Activated T-helper 1 cell treated with Interleukin-2 at 50 U/mL for 16 hours (primary cell): ENCODE measurements at places on chromosomes 3 and 15.

DNA sequence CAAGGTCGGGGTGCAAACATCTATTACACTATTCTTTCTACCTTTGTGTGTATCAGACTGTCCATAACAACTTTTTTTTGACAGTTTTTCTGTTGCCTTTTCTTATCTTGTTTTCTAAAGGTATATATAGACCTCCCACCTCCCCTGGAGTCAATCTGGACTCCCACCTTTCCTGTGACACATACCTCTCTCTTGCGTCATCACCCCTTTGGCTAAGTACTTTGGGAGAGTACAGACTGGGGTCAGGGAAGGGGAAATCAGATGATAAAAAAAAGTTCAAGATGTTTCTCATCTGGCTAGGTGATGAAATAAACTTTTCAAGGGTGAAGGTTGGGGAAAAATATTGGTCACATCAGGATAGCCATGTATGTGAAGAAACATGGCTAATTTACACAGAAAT is 17.2 kb downstream of the TSPAN3 start:
- no peak for DNase-seq

DNA sequence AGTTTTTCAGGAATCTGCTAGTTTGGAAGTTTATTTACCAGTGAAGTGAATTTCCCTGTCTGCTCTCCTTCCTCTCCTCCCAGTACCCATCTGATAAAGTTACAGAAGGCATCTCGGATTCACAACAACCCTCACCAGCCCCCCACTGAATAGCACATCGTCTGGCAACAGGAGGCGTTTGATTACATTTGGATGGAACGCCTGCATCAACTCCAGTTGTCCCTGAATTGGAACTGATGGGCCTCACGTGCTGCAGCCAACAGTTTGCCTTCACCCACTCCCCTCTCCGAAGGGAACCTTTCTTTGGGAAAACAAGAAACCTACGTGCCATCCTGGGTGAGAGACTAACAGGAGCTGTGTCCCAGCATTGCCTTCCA is 59.5 kb upstream of the BCL6 start:
- DNase-seq: no peak

- no peak for DNase-seq
Measured at GRCh38 chr15:55915221-55915620, 78.2 kb downstream of the NEDD4 start.

DNA sequence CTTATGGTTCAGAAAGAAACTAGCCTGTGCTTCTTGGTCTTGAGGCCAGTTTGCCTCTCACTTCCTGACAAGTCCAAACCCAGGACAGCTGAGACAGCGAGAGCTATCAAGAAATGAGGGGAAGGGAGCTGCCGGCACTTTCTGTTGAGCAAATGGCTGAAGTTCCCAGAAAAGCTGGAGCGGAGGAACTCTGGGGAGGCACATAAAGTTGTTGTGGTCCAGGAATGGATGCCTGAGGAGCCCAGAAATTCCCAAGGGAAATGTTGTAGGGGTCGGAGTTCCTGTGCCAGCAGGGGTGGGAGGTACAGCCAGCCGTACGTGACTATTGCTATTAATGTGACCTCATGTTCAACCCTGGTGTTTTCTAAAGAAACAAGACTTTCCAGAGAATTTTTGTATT is 98.8 kb upstream of the TNFAIP8L3 start:
- DNase-seq: no peak

- DNase-seq: no peak
Measured at GRCh38 chr3:106349191-106349881, 480.5 kb upstream of the CBLB start.

GRCh38 chr3:169992156-169992555 is 25.5 kb downstream of the SEC62 start:
- no peak for DNase-seq

- no peak for DNase-seq
Measured at GRCh38 chr15:69784798-69785566, 312.7 kb downstream of the TLE3 start.

DNA sequence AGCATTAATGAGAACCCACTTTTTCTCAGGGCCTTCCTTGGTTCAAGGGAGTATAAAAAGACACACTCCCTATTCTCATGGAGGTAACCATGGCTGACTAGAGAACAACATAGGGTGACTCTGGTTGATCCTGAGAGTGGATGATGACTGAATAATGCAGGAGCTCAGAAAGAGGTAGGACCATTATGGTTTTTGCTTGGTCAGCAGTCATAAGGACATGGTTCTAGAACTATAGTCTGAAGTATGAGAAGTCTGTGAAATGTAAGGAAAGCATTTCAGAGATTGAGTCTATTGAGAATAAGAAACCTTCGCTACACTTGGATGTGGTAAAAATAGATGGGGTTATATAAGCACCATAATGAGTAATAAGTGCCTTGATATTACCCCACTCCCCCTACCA is 184.1 kb upstream of the GPR149 start:
- no peak for DNase-seq

- no peak for DNase-seq
Measured at GRCh38 chr15:80199366-80199765, 46.6 kb downstream of the FAH start.

DNA sequence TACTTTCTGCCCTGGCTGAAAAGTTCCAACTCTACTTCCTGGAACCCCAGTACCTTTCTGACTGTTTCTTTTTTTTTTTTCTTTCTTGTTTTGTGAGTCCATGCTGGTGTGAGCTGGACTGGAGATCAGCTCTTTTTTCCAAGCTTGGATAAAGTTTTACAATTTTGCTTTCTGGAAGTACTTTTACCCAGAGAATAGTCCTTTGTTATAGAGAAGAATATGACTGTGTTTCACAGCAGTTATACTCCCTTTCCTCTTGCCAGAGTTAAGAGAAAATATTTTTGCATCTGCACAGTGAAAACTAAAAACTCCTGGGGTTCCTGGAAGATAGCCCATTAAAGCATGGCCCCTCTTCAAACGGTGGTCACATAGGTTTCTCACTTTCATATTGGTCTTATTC is 1100.6 kb downstream of the OTOL1 start:
- DNase-seq: no peak

DNA sequence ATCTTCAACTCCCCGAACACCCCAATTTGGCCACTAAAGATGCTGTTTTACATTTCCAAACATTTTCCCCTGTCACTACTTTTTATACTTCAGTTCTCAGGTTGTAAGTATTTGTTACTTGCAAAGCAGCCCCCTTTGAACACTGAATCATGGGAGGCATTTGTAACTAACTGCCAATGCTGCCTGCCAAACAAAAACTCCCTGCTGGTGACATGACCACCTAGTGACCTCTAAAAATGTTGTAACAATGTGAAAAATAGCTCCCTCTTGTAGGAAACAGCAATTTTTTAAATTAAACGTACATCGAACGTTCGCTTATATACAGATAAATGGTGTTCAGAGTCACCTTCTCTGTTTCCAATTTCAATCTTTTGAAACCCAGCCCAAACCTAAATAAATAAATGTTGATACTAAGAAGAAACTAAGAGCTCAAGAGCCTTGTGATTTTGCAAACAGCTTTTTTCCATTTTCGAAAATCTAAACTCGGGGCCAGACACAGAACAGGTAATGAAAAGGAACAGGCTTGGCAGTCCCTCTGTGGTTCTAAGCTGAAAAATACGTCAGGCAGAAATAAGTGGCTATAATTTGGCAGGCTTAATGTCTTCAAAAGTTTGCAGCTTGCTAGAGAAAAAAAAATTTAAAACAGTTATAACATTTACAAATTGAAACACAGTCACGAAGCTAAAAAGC is 268.6 kb upstream of the WNT5A start:
- DNase-seq: no peak

GRCh38 chr3:15470849-15471248 is 43.5 kb downstream of the EAF1 start:
- DNase-seq: no peak

GRCh38 chr3:10350324-10350985 is 29.5 kb upstream of the SEC13 start:
- DNase-seq: no peak

- DNase-seq: no peak
Measured at GRCh38 chr3:41434781-41435180, 235.5 kb downstream of the CTNNB1 start.

DNA sequence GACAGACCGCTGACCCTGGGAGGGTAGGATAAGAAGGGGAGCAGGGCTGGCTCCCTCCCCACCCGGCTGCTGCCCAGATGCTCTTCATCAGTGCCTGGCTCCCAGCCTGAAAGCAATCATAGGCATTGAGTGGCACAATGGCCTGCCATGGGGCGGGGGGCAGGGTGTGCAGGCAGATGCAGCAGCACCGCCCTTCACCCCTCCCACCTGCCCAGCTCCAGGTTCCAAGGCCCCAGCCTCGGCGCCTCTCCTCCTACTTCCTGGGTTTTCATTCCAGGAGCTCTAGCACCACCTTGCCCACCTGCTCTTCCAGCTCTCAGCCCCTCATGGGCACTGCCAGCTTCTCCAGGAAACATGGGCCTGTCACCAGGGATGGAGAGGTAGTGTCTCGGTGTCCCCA is 101.7 kb downstream of the MEGF11 start:
- no peak for DNase-seq

- DNase-seq: no peak
Measured at GRCh38 chr3:107235193-107235927, 141.9 kb upstream of the CCDC54 start.

- DNase-seq: no peak
Measured at GRCh38 chr3:184765730-184766074, 46.3 kb upstream of the VPS8 start.

- DNase-seq: no peak
Measured at GRCh38 chr3:104234442-104235194, 1132.1 kb upstream of the ALCAM start.

DNA sequence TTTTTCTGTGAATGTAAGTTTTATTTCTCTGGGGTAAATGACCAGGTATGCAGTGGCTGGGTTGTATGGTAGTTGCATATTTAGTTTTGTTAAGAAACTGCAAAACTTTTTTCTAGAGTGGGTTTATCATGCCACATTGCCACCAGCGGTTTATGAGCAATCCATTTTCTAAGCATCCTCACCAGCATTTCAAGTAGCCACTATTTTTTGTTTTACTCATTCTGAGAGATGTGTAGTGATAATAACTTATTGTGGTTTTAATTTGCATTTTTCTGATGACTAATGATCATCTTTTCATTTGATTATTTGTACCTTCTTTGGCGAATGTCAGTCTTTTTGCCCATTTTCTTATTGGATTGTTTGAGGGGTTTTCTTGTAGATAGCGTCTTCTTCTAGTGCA is 56.2 kb downstream of the SPRED1 start:
- DNase-seq: no peak

GRCh38 chr15:98163319-98164045 is 203.0 kb downstream of the ARRDC4 start:
- DNase-seq: no peak

GRCh38 chr3:141413391-141413790 is 45.1 kb downstream of the ZBTB38 start:
- DNase-seq: no peak

GRCh38 chr3:94070341-94070911 is 7.6 kb downstream of the NSUN3 start:
- no peak for DNase-seq

DNA sequence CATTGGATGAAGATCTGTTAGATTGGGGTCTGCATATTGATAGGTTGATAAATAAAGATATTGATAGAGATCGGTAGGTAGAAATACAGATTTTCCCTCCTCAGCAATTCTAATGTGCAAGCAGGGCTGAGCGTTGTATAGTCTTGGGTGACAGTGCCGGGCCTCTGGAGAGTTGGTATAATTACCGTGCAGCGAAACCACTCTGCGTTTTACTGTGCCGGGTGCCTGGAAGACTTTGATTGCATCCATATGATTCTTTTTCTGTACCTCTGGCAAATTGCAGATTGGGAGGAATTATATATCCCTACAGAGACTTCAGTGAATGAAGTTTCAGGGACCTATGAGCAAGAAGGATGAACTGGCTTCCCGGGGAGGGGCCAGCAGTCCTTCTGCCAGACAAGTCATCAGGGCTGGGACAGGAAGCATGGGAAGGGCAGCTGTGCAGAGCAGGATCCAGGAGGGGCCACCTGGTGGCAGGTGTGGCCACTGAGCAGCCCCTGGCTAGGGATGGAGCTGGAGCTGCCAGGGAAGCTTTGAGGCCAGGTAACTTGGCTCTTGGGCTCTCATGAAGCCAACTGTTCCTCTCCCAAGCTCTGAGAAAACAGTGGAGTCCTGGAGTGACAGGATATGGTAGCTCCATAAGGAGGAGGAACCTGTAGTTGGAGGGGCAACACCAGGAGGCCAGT is 132.5 kb downstream of the APBA2 start:
- DNase-seq: no peak

DNA sequence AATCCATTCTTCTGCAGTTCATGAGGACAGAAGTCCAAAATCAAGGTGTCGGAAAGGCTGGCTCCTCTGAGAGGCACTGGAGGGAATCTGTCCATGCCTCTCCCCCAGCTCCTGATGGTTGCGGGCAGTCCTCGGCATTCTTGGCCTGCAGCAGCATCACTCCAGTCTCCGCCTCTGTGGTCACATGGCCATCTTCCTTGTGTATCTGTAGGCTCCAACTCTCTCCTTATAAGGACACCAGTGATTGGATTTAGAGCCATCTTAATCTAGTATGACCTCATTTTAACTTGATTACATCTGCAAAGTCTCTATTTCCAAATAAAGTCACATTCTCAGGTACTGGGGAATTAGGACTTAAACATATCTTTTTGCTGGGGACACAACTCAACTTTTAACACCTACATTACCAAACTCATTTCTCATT is 56.0 kb upstream of the FLNB start:
- DNase-seq: no peak

GRCh38 chr3:14358426-14359211 is 43.8 kb upstream of the SLC6A6 start:
- DNase-seq: no peak
